Mesothelial cell of epicardium (in vitro differentiated cells): ENCODE measurements at places on chromosomes 4 and X.

DNA sequence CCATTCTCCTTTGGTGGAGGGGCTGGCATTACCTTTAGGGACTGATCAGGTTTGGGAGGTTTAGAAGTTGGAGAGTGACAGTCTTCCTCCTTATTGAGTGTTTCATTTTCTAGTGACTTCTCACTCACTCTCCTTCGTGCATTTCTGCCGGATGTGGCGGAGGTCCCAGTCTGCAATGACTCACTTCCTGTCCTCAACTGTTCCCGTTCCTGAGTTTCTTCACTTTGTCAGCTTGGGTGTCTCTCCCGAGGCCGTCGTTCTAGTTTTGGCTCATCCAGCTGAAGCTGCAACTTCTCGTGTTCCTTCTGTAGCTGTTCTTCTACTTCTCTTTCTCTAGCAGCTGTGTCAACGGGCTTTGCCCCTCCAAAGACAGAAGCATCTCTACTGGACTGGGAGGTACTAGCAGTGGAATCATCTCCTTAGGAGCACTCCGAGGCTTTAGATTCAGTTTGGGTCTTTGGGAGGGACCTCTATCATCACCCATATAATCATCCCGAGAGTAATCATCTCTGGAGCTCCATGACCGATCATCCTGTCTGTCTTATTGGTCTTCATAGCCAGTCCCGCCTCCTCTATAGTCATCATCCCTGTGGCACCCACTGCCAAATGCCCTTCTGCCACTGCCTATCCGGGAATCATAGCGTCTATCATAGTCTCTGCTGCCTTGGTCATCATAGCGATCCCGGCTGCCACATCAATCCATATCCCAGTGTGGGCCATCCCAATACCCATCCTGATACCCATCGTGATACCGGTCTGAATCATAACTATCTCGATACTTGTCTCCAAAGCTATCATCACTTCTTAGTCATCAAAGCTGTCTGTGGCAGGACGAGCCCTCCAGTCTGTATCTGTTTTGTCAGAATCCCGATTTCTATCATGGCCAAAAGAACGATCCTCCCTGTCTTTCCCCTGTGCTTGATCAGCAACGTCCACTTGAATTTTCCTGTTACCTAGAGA, 35.3 kb upstream of the VSIG4 start:
- no peak for DNase-seq

DNA sequence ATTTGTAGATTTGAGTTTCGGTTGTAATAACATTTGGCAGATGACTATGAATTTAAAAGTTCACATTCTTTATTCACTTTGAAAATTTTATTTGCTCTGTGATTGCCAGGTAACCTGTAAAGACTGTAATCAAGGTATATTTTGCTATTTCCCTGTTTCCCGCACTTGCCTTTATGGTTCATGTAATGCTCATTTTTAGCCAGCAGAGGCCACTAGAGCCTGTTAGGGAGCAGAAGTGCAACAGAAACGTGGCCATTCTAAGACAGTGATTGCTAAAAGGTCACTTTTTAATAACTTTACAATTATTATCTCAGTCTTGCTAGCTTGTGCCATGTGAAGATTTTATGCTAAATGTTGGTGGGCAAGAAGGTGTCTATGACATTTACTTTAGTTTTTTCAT, 12.4 kb downstream of the YIPF6 start:
- no peak for DNase-seq

- no peak for DNase-seq
These were observed 186.6 kb downstream of the SOX3 start for GRCh38 chrX:140318296-140318695.

DNA sequence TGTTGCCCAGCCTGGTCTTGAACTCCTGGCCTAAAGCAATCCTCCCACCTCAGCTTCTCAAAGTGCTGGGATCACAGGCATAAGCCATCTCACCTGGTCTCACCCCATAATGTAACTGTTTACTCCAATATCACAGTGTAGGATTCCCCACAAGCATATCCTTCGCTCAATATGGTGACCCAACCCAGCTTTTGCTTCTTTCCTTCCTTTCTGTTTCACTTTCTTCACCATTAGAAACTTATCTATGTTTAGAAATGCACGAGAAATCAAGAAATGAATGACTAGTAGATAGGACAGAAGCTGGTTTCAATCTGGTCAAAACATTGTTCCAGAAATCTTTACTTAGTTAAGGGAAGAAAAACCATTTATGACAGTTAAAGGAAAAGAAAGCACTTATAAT, 18.9 kb downstream of the TSPAN5 start:
- no peak for DNase-seq

DNA sequence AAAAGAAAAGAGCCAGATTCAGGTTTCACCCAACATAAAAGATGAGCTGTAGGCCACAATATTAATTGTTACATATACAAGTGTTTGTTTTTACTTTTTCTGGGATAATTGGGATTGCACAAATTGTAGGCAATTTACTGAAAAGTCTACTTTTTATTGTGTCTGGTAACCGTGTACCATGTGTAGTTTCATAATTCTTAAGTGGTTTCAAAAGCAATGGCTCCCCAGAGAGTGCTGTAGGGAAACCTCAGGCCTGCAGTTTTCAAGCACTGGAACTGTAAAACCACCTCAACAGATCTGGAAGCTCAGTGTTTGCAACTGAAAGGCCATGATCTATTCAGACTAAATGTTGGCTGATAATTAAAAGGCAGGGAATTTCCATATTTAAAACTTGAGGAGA, 53.9 kb upstream of the MMAA start:
- DNase-seq: no peak

GRCh38 chr4:161189286-161190134, 974.3 kb downstream of the FSTL5 start:
- DNase-seq: no peak

- no peak for DNase-seq
These were observed 63.2 kb downstream of the ANAPC10 start for GRCh38 chr4:145034727-145035211.

GRCh38 chrX:107226757-107227156, 20.3 kb downstream of the DNAAF6 start:
- DNase-seq: no peak
